Osteocyte (in vitro differentiated cells): ENCODE measurements at places on chromosomes 5 and 9. TPM values are rescaled to one million over a fixed set of nuclear protein-coding genes. Genes with fewer than 3 reads are reported as not detected.

DNA sequence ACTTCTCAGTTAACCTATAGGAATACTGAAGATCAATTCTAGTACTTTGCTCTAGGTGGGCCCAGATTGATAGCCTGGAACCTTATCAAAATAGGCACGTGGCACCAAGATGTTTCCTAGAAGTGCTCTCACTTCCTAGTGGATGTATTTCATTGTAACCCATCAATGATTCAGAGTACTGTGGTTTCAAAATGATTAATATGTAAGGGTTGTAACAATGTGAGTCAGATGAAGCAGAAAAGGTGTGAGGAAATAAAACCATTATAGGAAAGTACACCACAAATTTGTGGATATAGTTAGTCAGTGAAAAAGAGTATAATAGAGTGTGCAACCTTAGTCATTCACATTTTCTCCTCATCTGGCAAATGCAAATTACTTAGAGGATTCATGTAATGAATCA, 177.3 kb upstream of the FST start:
- H3K36me3 ChIP-seq: peaks cover under 1% of the 10 kb centered on the region
- peaks cover 6% of the 10 kb centered on the region for H3K4me1 ChIP-seq
- DNase-seq: no peak
- H3K27ac ChIP-seq: no peak overlapping the region

SPINK4 gene
- not detected in 2 replicates for total RNA-seq

DNA sequence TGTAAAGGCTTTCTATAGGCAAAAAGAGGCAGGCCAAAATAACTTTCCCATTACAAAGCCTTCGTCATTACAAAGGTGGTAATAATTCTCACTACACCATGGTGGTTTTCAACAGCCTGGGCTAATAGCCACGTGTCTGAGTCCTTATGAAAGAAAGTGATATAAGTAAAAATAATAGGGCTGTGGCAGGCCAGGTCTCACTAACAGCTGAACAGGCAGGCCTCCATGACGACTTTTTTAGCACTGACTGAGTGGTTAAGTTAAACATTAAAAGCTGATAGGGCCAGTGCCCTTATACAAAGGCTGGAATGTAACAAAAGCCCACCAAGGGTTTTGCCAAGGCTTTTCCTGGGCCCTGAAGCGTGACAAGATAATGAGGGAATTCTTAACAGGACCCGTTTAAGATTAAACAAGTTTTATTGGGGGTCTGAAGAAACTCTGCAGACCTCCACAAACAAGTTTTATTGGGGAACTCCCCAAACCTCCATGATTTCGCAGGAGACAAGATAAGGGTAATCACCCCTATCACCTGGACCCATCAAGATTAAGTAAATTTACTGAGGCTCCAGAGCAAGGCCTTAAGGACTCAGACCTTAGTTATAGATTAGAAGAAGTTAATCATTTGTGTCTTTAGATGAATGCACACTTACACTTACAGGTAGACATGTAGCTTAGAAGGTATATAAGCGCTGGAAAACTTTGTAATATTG, 412.9 kb downstream of the CHSY3 start:
- H3K4me1 ChIP-seq: no peaks in the 10 kb centered on the region
- H3K27me3 ChIP-seq: no peaks in the 10 kb centered on the region
- H3K4me3 ChIP-seq: no peak overlapping the region
- H3K36me3 ChIP-seq: peaks cover 10% of the 10 kb centered on the region

DNA sequence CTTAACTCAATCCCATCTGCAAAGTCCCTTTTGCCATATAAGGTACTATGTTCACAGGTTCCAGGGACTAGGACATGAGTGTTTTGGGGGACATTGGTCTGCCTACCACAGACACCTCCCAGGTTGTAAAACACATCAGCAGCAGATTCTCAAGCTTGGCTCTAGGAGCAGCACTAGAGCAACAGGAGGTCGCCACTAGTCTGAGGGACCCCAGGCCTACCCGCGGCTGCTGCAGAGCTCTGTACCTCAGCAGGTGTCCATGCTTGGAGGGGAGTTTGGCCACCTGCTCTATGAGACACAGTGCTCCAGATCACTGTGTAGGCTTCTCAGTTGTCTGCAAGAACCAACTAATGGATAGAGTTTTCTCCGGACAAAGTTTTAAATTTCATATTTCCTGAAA, 262.2 kb upstream of the ARRDC3 start:
- peaks cover 1% of the 10 kb centered on the region for H3K36me3 ChIP-seq
- H3K4me1 ChIP-seq: peaks cover 24% of the 10 kb centered on the region
- no peaks in the 10 kb centered on the region for H3K27me3 ChIP-seq
- no peak overlapping the region for H3K27ac ChIP-seq
- no peak for DNase-seq
- no peak overlapping the region for H3K4me3 ChIP-seq

GRCh38 chr5:131682175-131682574, 47.1 kb upstream of the RAPGEF6 start:
- peaks cover 30% of the 10 kb centered on the region for H3K36me3 ChIP-seq
- H3K4me3 ChIP-seq: no peak overlapping the region
- no peak overlapping the region for H3K27ac ChIP-seq
- DNase-seq: no peak
- no peaks in the 10 kb centered on the region for H3K27me3 ChIP-seq
- no peaks in the 10 kb centered on the region for H3K4me1 ChIP-seq

- no peaks in the 10 kb centered on the region for H3K27me3 ChIP-seq
- H3K27ac ChIP-seq: no peak overlapping the region
- peak; percentile 89 for DNase-seq
- H3K4me1 ChIP-seq: peaks cover 10% of the 10 kb centered on the region
- H3K4me3 ChIP-seq: peak overlapping the region; percentile 90
Measured at GRCh38 chr9:96875461-96876142, 21.3 kb upstream of the ZNF782 start.

DNA sequence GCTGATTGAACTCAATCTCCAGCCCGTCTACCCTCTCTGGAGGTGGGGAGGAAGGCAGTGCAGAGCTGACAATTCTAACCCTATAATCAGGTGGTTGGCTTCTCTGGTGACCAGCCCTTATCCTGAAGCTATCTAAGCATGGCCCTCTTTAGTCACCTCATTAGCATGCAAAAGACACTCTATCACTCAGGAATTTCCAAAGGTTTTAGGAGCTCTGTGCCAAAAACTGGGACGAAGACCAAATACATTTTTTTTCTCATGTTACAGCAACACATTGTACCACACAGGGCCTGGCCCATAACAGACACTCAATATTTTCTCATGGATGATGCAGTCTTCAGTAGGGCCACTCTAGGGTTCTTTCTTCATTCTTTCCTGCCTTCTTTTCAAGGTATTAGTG, 118.8 kb upstream of the VLDLR start:
- H3K4me1 ChIP-seq: no peaks in the 10 kb centered on the region
- H3K36me3 ChIP-seq: no peaks in the 10 kb centered on the region
- DNase-seq: no peak
- H3K27me3 ChIP-seq: no peaks in the 10 kb centered on the region

DNA sequence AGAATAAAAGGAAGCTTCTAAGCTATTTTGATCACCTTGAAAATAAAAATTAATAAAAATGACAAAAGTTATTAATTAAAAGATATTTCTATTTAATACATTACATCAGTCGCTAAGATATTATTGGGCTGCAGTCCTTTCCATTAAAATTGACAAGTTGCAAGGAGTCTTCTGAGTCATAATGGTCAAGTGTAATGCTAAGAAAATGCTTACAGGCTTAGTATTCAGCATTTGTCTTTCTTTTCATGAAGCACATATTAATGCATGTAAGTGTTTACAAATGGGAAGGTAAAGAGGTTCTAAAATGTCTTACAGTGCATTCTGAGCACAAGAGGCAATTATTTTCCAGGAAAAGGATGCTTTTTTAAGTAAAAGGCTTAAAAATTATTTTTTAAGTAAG, 17.3 kb downstream of the SPINK9 start:
- no peak overlapping the region for H3K27ac ChIP-seq
- H3K4me1 ChIP-seq: no peaks in the 10 kb centered on the region
- DNase-seq: no peak
- H3K27me3 ChIP-seq: peaks cover 16% of the 10 kb centered on the region

- peaks cover 4% of the 10 kb centered on the region for H3K27me3 ChIP-seq
- no peak overlapping the region for H3K4me3 ChIP-seq
- no peak overlapping the region for H3K27ac ChIP-seq
Measured at GRCh38 chr9:79812099-79812498, 240.3 kb downstream of the TLE4 start.

GRCh38 chr5:135088911-135089310, 54.9 kb upstream of the PITX1 start:
- no peaks in the 10 kb centered on the region for H3K4me1 ChIP-seq
- H3K27me3 ChIP-seq: peaks cover 43% of the 10 kb centered on the region
- DNase-seq: no peak
- H3K4me3 ChIP-seq: no peak overlapping the region
- no peak overlapping the region for H3K27ac ChIP-seq
- no peaks in the 10 kb centered on the region for H3K36me3 ChIP-seq

CFAP90 gene
- total RNA-seq: not detected in 2 replicates

LOX gene
- 72.0 and 75.8 TPM in 2 replicates for total RNA-seq

DNA sequence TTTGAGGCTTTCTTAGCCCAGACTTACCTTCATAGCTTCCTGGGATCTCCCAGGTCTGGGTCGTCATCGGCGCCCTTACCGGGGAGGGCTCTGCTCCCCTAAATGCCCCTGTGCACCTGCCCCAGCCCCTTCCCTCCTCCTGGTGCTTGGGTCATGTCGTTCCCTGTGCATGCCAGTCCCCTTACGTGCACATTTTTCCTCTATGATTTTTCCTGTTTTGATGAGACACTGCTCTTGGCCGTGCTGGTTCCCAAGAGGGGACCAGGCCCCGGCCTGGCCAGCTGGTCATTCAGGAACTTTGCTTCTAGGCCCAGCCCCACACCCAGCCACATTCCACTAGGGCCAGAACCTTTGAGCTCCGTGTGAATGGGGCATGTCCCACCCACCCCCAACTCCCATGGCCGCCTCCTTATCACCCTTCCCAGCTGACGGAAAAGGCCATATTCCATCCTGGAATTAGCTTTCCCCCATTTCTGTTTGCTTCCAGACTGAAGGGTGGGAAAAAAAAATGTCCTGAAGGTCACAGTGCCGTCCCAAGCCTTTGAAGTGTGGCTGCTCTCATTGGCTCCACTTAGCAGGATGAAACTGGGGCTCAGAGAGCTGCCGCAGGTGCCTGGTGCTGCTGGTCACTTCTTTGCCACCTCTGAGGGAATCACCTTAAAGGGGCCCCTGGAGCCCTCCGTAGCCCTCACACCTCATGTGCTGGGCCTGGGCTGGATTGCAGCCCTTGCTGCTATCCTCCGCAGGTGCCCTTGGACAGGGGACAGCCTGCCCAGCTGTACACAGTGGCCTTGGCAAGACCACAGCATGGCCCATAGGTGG, 25.1 kb downstream of the ERGIC1 start:
- H3K36me3 ChIP-seq: peaks cover 13% of the 10 kb centered on the region
- H3K4me3 ChIP-seq: peak overlapping the region; percentile 5
- H3K27ac ChIP-seq: peak overlapping the region; percentile 94
- no peak for DNase-seq

TXN gene
- 181 and 191 TPM in 2 replicates for total RNA-seq

DNA sequence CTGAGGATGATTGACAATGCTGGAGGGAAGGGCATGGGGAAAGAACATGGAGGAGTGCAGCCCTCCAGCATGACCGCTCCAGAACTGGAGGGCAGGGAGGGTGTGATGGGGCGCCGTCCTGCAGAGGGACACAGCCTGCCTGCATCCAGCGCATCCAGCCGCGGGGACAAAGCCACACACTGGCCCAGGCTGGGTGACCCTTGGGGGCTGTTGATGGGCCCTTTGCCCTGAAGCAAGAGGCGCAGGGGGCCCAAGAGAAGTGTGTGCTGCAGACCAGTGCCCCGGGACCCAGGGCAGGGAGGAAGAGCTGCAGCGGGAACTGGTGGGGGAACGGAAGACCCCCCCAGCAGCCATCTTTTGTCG, 169.8 kb upstream of the PPP1R26 start:
- H3K4me1 ChIP-seq: no peaks in the 10 kb centered on the region
- no peaks in the 10 kb centered on the region for H3K27me3 ChIP-seq
- no peak overlapping the region for H3K27ac ChIP-seq
- H3K36me3 ChIP-seq: no peaks in the 10 kb centered on the region

BARX1 gene
- total RNA-seq: 1.7 and 2.2 TPM in 2 replicates

DNA sequence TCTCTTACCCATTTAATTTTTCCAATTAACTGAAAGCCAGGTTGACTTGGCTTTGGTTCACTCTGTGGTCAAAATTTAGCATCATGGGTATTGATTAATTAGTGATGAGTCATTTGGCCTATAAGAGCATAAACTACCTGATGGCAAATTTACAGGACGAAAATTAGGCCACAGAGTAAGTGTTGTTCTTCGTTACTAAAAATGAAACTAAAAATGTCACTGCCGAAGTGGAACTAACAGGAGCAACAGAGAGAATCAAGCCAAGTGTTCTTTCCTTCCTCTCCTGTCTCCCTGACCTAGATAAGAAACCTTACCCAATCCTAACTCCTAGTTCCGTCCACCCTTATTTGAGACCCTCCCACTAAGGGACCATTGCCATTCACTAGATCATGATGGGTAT, 176.9 kb downstream of the RAB3C start:
- H3K27me3 ChIP-seq: peaks cover 12% of the 10 kb centered on the region
- no peaks in the 10 kb centered on the region for H3K4me1 ChIP-seq
- DNase-seq: no peak
- no peak overlapping the region for H3K27ac ChIP-seq
- H3K36me3 ChIP-seq: no peaks in the 10 kb centered on the region

- H3K27me3 ChIP-seq: no peaks in the 10 kb centered on the region
- H3K27ac ChIP-seq: no peak overlapping the region
- no peak overlapping the region for H3K4me3 ChIP-seq
- peaks cover 27% of the 10 kb centered on the region for H3K4me1 ChIP-seq
- H3K36me3 ChIP-seq: no peaks in the 10 kb centered on the region
- DNase-seq: no peak
Measured at GRCh38 chr9:18668944-18669343, 195.0 kb downstream of the ADAMTSL1 start.

GRCh38 chr5:131169810-131170539, 769 bp upstream of the LYRM7 start:
- no peak for DNase-seq
- H3K4me3 ChIP-seq: peak overlapping the region; percentile 96
- peaks cover 23% of the 10 kb centered on the region for H3K4me1 ChIP-seq
- H3K27ac ChIP-seq: peak overlapping the region; percentile 81
- H3K36me3 ChIP-seq: no peaks in the 10 kb centered on the region

MIGA2 gene
- total RNA-seq: 27.5 and 29.9 TPM in 2 replicates

- DNase-seq: no peak
- no peak overlapping the region for H3K27ac ChIP-seq
- no peak overlapping the region for H3K4me3 ChIP-seq
- peaks cover 22% of the 10 kb centered on the region for H3K4me1 ChIP-seq
Measured at GRCh38 chr5:149175346-149176105, 34.2 kb downstream of the ABLIM3 start.
